Esophagus squamous epithelium (tissue), 5 donors: ENCODE measurements at places on chromosomes 7 and 10.

GRCh38 chr7:140348161-140348849, 50.0 kb downstream of the SLC37A3 start:
- H3K27me3 ChIP-seq: no peaks in the 10 kb centered on the region
- DNase-seq: no peak
- peaks cover 98% of the 10 kb centered on the region for H3K36me3 ChIP-seq

DNA sequence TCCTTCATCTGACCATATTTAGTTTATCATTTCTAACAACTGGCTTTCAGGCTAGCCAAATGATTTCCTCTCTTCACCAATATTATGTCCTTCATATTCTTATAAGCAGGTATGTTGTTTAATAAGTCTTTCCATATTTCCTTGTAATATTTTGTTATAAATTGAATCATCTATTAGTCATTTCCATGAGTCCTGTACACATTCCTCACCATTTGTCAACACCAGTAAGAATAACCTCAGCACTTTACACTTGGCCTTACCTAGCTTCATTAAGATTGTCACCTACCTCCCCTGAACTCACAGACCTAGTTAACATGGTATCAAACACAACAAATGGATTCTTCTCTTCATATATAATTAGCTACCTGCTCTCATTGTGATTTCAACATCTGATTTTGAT, 282.3 kb downstream of the SEMA3D start:
- no peak for DNase-seq
- H3K4me3 ChIP-seq: no peak overlapping the region
- H3K36me3 ChIP-seq: no peaks in the 10 kb centered on the region
- no peaks in the 10 kb centered on the region for H3K27me3 ChIP-seq

- H3K4me3 ChIP-seq: no peak overlapping the region
- peaks cover 5% of the 10 kb centered on the region for H3K4me1 ChIP-seq
- no peaks in the 10 kb centered on the region for H3K36me3 ChIP-seq
- H3K27me3 ChIP-seq: no peaks in the 10 kb centered on the region
Observed at GRCh38 chr7:17401791-17402627, 103.6 kb downstream of the AHR start.

GRCh38 chr7:132815696-132816311, 239.5 kb upstream of the PLXNA4 start:
- no peak overlapping the region for H3K4me3 ChIP-seq
- no peak for DNase-seq
- no peaks in the 10 kb centered on the region for H3K36me3 ChIP-seq
- no peak overlapping the region for H3K27ac ChIP-seq

DNA sequence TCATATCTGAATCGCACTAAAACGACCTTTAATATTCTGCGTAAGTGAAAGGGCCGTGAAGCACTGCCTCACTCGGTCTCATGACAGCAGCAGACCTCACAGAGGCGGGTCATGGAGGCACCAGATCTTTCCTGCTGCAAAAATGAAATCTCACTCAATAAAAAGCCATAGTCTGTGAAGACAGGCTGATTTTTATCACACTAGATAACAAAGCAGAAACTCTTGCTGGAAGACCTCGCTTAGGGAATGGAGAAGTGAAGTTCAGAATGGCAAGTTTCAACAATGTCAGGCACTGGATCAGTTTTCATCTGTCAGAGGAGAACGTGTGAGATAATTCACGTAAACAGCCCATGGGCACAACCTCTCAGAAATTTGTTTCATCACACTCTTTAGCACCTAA, 8.0 kb downstream of the SEPHS1 start:
- no peaks in the 10 kb centered on the region for H3K27me3 ChIP-seq
- H3K36me3 ChIP-seq: peaks cover 8% of the 10 kb centered on the region
- no peak overlapping the region for H3K4me3 ChIP-seq
- DNase-seq: no peak

- H3K4me1 ChIP-seq: no peaks in the 10 kb centered on the region
- no peak for DNase-seq
- no peaks in the 10 kb centered on the region for H3K27me3 ChIP-seq
- no peaks in the 10 kb centered on the region for H3K36me3 ChIP-seq
- H3K4me3 ChIP-seq: no peak overlapping the region
Observed at GRCh38 chr7:44782460-44782859, 14.0 kb upstream of the PPIA start.

DNA sequence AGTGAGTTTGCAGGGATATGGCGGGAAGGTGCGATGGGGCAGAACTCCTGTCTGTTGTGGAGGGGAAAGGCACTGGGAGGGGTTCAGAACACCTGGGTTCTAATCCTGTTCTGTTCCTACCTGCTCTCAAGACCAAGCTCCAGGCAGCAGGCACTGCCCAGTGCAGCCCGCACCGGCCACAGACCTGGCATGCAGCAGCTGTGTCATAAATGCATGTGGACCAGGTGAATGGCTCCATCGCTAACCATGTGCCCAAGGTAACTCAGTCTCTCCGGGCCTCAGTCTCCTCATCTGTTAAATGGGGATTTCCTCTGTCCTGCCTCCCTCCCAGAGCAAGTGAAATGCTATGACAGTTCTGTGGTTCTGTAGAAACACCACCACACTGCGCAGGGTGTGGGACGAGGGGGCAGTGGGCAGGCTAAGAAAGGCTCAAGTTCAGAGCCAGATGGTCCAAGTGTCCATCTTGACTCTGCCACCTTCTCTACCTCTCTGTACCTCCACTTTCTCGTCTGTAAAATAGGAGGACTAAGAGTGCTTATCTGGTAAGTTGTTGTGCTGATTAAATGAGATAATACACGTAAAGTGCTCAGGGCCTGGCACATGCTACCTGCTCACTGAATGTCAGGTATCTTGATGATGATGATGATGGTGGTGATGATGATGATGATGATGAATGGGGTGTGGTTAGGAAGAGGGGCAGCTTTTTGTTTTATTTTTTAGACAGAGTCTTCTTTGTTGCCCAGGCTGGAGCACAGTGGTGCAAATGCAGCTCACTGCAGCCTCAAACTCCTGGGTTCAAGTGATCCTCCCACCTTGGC, 22.9 kb downstream of the ATP6V1F start:
- H3K4me1 ChIP-seq: no peaks in the 10 kb centered on the region
- H3K27me3 ChIP-seq: no peaks in the 10 kb centered on the region
- DNase-seq: no peak
- H3K36me3 ChIP-seq: no peaks in the 10 kb centered on the region
- no peak overlapping the region for H3K27ac ChIP-seq

- H3K27me3 ChIP-seq: no peaks in the 10 kb centered on the region
- H3K27ac ChIP-seq: no peak overlapping the region
- H3K4me1 ChIP-seq: no peaks in the 10 kb centered on the region
- DNase-seq: no peak
- H3K36me3 ChIP-seq: no peaks in the 10 kb centered on the region
Observed at GRCh38 chr10:132875435-132875834, 66.9 kb downstream of the CFAP46 start.

GRCh38 chr10:17062955-17063484, 66.6 kb downstream of the CUBN start:
- H3K4me1 ChIP-seq: peaks cover 26% of the 10 kb centered on the region
- no peak overlapping the region for H3K27ac ChIP-seq
- no peak overlapping the region for H3K4me3 ChIP-seq
- no peaks in the 10 kb centered on the region for H3K27me3 ChIP-seq
